Adrenal gland (tissue), 19 donors: ENCODE measurements at places on chromosomes 12 and 14. TPM values are rescaled to one million over a fixed set of nuclear protein-coding genes. Genes with fewer than 3 reads are reported as not detected.

Gene TAOK3
- 39.7 TPM for total RNA-seq

Gene SLC10A1
- not detected for total RNA-seq

Gene DAAM1
- 24.3 TPM for total RNA-seq

Gene KRT1
- 0.08 TPM for total RNA-seq

Gene KRT2
- not detected for total RNA-seq

Gene ST8SIA1
- total RNA-seq: 10.0 TPM

Gene GALNT4
- 5.9 TPM for total RNA-seq

Gene C2CD5
- total RNA-seq: 26.5 TPM

Gene MYF6
- not detected for total RNA-seq

DNA sequence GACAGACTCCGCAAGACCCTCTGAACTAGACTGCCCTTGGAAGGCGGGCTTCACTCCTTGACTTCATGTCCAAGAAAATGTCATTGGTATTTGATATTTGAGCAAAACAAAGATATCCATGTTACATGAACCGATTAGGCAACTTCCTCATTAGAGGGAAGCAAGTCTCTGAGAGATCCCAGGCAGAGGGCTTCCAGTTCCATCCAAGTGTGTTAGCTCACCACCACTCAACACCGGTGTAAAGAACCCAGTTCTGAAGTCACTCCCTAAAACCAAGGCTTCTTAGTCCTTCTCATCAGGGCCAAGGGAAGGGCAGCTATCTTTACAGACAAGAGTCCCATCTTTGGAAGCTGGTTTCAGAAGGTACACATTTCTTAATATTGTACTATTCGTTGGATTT is 87.2 kb upstream of the CDKN3 start:
- H3K27me3 ChIP-seq: no peaks in the 10 kb centered on the region
- H3K4me1 ChIP-seq: no peaks in the 10 kb centered on the region
- no peaks in the 10 kb centered on the region for H3K36me3 ChIP-seq
- no peak overlapping the region for H3K27ac ChIP-seq
- H3K4me3 ChIP-seq: no peak overlapping the region

DNA sequence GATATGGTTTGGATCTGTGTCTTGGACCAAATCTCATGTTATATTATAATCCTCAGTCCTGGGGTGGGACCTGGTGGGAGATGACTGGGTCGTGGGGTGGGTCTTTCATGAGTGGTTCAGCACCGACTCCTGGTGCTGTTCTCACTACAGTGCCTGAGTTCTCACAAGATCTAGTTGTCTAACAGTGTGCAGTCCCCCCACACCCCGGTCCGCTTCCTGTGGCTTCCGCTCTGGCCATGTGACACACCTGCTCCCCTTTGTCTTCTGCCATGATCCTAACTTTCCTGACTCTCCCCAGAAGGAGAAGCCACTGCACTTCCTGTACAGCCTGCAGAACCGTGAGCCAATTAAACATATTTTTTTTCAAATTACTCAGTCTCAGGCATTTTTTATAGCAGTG is 1262.2 kb downstream of the TMEM121 start:
- no peak for DNase-seq
- H3K4me3 ChIP-seq: no peak overlapping the region
- H3K36me3 ChIP-seq: no peaks in the 10 kb centered on the region
- H3K27me3 ChIP-seq: no peaks in the 10 kb centered on the region

DNA sequence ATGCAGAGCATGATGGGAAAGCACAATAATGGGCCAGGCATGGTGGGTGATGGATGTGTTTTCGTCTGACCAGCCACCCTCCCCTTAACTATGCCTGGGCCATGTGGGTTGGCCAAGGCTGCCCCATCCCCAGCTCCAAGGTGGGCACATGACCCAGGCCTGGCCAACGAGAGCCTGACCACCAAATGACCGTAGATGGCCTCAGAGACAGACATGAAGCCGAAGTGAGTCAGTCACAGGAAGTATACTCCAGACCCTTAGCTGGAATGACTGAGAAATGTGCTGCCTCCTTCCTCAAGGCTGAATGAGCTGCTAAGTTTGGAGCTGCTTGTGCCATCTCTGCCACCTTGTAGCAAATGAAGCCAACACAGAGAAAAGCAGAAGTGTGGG is 233.6 kb downstream of the BCL11B start:
- H3K36me3 ChIP-seq: no peaks in the 10 kb centered on the region
- DNase-seq: no peak
- H3K4me3 ChIP-seq: no peak overlapping the region
- no peaks in the 10 kb centered on the region for H3K27me3 ChIP-seq

- H3K27me3 ChIP-seq: no peaks in the 10 kb centered on the region
- no peak overlapping the region for H3K27ac ChIP-seq
- no peak for DNase-seq
- H3K4me1 ChIP-seq: peaks cover 20% of the 10 kb centered on the region
- no peak overlapping the region for H3K4me3 ChIP-seq
- H3K36me3 ChIP-seq: no peaks in the 10 kb centered on the region
These were observed 56.6 kb downstream of the TRPV4 start for GRCh38 chr12:109776624-109777023.

GRCh38 chr12:54749191-54749818 is 101.1 kb upstream of the DCD start:
- no peak overlapping the region for H3K27ac ChIP-seq
- peak; percentile 24 for DNase-seq
- H3K27me3 ChIP-seq: peaks cover 14% of the 10 kb centered on the region
- no peaks in the 10 kb centered on the region for H3K4me1 ChIP-seq
- H3K4me3 ChIP-seq: no peak overlapping the region

- H3K36me3 ChIP-seq: no peaks in the 10 kb centered on the region
- DNase-seq: peak; percentile 68
- peak overlapping the region; percentile 17 for H3K27ac ChIP-seq
- H3K4me3 ChIP-seq: peak overlapping the region; percentile 98
These were observed 1.4 kb upstream of the DNAJC14 start for GRCh38 chr12:55830601-55831446.

DNA sequence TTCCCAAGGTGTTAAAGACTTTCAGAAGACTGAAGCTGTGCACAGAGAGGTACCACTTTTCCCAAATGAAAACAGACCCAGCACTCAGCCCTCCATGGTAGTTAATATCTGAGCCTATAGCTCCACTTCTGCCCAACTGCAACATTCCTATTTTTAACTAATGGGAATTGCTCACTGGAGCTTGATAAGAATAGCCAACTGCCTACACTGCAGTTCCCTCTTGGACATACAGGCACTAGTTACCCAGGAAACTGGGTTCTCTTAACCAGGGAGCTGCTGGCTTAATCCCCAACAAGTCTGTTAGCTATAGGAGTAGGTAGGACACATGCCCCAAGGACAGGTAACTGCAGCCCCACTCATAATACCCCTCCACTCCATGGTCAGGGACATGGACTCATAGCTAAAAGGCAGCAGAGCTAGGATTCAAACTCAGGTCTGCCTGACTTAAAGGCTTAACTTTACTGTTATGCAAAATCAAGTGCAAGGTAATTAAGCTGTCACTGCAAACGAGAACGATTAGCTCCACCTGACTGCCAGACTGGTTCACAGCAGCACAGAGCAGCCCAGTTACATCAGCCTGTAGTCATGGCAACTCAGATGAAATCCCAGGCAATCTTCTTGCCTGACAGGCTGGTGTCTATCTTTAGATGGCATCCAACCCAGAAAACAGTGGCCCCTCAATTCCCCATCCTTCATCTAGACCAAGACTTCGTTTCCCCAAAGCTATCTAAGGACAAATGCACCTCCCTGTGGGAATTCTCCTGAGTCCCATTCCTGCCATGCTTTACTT is 77.1 kb upstream of the ACTN1 start:
- H3K27ac ChIP-seq: peak overlapping the region; percentile 58
- H3K4me3 ChIP-seq: no peak overlapping the region
- peaks cover 2% of the 10 kb centered on the region for H3K4me1 ChIP-seq
- no peaks in the 10 kb centered on the region for H3K27me3 ChIP-seq

- no peaks in the 10 kb centered on the region for H3K27me3 ChIP-seq
- H3K4me1 ChIP-seq: no peaks in the 10 kb centered on the region
- DNase-seq: peak; percentile 72
- H3K27ac ChIP-seq: no peak overlapping the region
- no peaks in the 10 kb centered on the region for H3K36me3 ChIP-seq
- H3K4me3 ChIP-seq: no peak overlapping the region
These were observed 100.7 kb downstream of the ZFC3H1 start for GRCh38 chr12:71562676-71563595.

GRCh38 chr14:75222208-75222701 is 45.8 kb upstream of the TMED10 start:
- no peak overlapping the region for H3K4me3 ChIP-seq
- no peaks in the 10 kb centered on the region for H3K4me1 ChIP-seq
- DNase-seq: peak; percentile 60
- H3K27me3 ChIP-seq: no peaks in the 10 kb centered on the region

DNA sequence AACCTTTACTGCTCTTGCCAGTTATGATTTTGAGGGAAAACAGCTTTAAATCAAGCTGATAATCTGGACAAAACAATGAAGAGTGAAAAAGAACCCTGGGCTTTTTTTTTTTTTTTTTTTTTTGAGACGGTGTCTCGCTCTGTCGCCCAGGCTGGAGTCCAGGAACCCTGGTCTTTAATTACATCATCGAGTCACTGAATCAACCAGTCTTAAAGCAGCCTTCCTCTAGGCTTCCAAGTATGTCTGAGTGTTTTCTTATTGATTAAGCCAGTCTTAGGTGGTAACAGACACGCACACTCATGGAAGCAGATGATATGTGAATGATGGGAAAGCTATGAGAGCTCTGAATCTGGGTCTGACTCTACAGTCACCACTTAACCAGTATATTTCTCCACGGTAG is 5.9 kb upstream of the VCPKMT start:
- peaks cover 8% of the 10 kb centered on the region for H3K36me3 ChIP-seq
- H3K4me3 ChIP-seq: no peak overlapping the region
- H3K4me1 ChIP-seq: peaks cover 2% of the 10 kb centered on the region

- H3K36me3 ChIP-seq: no peaks in the 10 kb centered on the region
- H3K27me3 ChIP-seq: no peaks in the 10 kb centered on the region
- H3K4me1 ChIP-seq: peaks cover 15% of the 10 kb centered on the region
- peak overlapping the region; percentile 26 for H3K27ac ChIP-seq
- no peak overlapping the region for H3K4me3 ChIP-seq
- no peak for DNase-seq
These were observed 16.6 kb upstream of the JDP2 start for GRCh38 chr14:75411214-75411540.

GRCh38 chr14:68784978-68785533 is 7.8 kb downstream of the ZFP36L1 start:
- no peak overlapping the region for H3K4me3 ChIP-seq
- no peaks in the 10 kb centered on the region for H3K36me3 ChIP-seq
- no peak overlapping the region for H3K27ac ChIP-seq
- H3K4me1 ChIP-seq: peaks cover 12% of the 10 kb centered on the region
- no peak for DNase-seq

- DNase-seq: no peak
- no peak overlapping the region for H3K27ac ChIP-seq
- H3K4me3 ChIP-seq: no peak overlapping the region
- peaks cover 15% of the 10 kb centered on the region for H3K4me1 ChIP-seq
- no peaks in the 10 kb centered on the region for H3K36me3 ChIP-seq
These were observed 387.9 kb downstream of the TMEM117 start for GRCh38 chr12:44223736-44224135.

DNA sequence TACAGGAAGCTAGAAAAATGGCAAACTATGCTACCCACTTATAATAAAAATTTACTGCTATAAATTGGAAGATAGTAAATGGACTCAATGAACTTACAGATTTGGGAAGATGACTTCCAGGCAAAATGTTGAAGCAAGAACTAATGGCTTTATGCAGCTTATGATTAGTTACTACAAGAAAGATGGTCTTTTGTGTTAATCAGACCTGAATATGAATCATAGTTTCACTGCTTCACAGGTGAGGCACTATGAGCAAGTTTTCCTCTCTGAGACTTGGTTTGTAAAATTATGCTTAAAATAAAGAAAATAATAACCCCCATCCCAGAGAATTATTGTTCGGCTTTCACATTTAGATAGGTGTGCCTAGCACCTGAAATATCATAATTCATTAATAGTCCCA is 19.8 kb upstream of the DCN start:
- no peaks in the 10 kb centered on the region for H3K36me3 ChIP-seq
- H3K27me3 ChIP-seq: no peaks in the 10 kb centered on the region
- H3K4me3 ChIP-seq: no peak overlapping the region
- no peak overlapping the region for H3K27ac ChIP-seq
- H3K4me1 ChIP-seq: no peaks in the 10 kb centered on the region

- H3K4me3 ChIP-seq: no peak overlapping the region
- no peaks in the 10 kb centered on the region for H3K4me1 ChIP-seq
- DNase-seq: no peak
- H3K27me3 ChIP-seq: no peaks in the 10 kb centered on the region
These were observed 601.9 kb downstream of the SNAPC1 start for GRCh38 chr14:62364161-62364560.

GRCh38 chr14:98955741-98956070 is 316.3 kb downstream of the BCL11B start:
- DNase-seq: no peak
- H3K27me3 ChIP-seq: no peaks in the 10 kb centered on the region
- no peak overlapping the region for H3K27ac ChIP-seq
- H3K36me3 ChIP-seq: no peaks in the 10 kb centered on the region
- H3K4me1 ChIP-seq: peaks cover 7% of the 10 kb centered on the region

GRCh38 chr12:124428136-124428791 is 133.4 kb downstream of the RFLNA start:
- peak; percentile 47 for DNase-seq
- no peaks in the 10 kb centered on the region for H3K36me3 ChIP-seq
- peaks cover 33% of the 10 kb centered on the region for H3K4me1 ChIP-seq
- H3K27me3 ChIP-seq: no peaks in the 10 kb centered on the region

- no peak overlapping the region for H3K4me3 ChIP-seq
- no peaks in the 10 kb centered on the region for H3K36me3 ChIP-seq
- no peaks in the 10 kb centered on the region for H3K27me3 ChIP-seq
- no peak for DNase-seq
These were observed 1.4 kb upstream of the RNF10 start for GRCh38 chr12:120532701-120533238.

GRCh38 chr14:96203635-96204034 is 1.0 kb upstream of the BDKRB2 start:
- H3K27ac ChIP-seq: peak overlapping the region; percentile 59
- no peak overlapping the region for H3K4me3 ChIP-seq
- peaks cover 5% of the 10 kb centered on the region for H3K27me3 ChIP-seq
- no peaks in the 10 kb centered on the region for H3K36me3 ChIP-seq
- H3K4me1 ChIP-seq: no peaks in the 10 kb centered on the region

GRCh38 chr14:97638864-97639263 is 841.7 kb downstream of the VRK1 start:
- H3K27me3 ChIP-seq: peaks cover 5% of the 10 kb centered on the region
- no peak overlapping the region for H3K4me3 ChIP-seq
- H3K27ac ChIP-seq: no peak overlapping the region
- no peaks in the 10 kb centered on the region for H3K4me1 ChIP-seq
- DNase-seq: no peak
- no peaks in the 10 kb centered on the region for H3K36me3 ChIP-seq

GRCh38 chr12:6963791-6964413 is 6.6 kb downstream of the PHB2 start:
- H3K4me3 ChIP-seq: no peak overlapping the region
- peak; percentile 62 for DNase-seq
- H3K36me3 ChIP-seq: peaks cover 35% of the 10 kb centered on the region
- peak overlapping the region; percentile 93 for H3K27ac ChIP-seq
- H3K27me3 ChIP-seq: no peaks in the 10 kb centered on the region
- peaks cover 41% of the 10 kb centered on the region for H3K4me1 ChIP-seq
